ENCODE measurements at places on chromosomes 12 and 14.

- peak; percentile 72 for DNase-seq
Measured at GRCh38 chr14:64711039-64711438, 6.8 kb downstream of the PLEKHG3 start.

- no peak for DNase-seq
Measured at GRCh38 chr14:22623047-22623446, 21.1 kb downstream of the OR6J1 start.

- DNase-seq = no peak
Measured at GRCh38 chr12:195951-196350, 18.0 kb downstream of the SLC6A12 start.

DNA sequence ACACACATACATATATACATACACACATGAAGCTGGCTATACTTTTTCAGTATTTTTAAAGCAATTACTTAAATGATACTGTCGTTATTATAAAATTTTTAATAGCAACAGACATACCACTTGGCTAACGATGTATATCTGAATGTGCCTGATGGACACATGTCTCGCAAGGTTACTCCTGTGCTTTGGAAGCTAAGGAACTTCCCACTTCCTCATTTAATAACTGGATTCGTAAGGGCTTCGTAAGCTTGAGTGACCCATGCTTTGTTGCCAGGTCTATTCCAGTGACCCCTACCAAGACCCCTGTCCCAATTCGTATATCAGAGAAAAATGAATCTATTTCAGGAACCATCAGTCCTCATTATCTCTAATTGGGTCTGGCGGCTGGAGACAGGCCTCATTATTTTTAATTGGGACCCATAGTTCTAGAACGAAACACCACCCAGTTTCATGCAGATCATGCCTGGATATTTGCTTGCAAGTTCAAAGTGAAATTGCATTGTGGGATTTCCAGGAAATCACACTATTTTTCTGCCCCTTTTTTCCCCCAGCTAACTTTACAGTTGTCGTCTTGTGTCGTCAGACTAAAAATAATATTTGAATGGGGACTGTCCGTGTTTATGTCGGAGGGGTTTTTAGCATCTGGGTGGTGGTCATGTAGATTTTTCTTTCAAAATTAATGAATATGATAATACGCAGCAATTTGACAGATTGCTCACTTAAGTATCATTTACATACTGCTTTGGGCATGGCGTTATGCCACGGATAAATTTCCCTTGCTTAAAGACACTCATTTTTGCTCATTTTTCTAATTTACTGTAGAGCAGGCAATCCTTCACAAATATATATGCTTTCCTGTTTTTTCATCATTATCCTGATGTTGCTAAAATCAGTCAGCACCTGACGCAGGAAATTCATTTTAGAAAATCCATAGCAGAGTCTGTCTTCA, 17.1 kb upstream of the MYO1H start:
- DNase-seq = no peak

DNA sequence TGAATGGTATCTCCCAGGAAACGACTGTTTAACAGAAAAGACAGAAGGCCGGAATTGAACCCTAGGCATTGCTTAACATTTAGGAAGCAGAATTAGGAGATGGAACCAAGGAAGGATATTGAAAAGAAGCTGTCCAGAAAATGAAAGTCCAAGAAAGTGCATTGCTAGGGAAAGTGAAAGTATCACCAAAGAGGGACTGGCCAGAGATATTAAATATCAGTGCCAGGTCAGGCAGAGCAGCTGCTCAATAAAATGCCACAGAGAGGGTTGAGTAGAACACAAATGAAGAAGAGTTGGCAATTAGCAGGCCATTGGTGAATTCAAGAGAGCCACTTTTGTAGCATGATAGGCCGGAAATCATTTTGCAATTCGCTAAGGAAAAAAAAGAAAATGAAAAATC, 101.6 kb downstream of the CFAP54 start:
- no peak for DNase-seq

DNA sequence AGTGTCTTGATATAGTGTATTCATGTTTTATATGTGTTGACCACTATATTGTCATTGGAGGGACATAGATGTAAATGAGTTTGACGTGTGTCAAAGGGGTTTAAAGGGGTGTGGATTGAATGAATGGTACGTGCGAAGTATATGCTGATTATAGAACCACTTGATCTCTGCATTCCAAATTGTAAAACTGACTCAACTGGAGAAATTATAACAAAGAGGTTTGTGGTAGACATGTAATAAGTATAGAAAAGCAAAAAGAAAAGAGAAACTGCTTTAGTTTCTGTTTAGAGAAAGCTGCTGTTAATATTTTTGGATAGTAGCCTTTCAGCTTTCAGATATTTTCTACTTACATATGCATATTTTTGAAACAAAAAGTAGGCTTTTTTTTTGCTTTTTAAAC, 8.9 kb upstream of the MYRFL start:
- no peak for DNase-seq

GRCh38 chr12:10540776-10541205, 35.1 kb downstream of the EIF2S3B start:
- no peak for DNase-seq

DNA sequence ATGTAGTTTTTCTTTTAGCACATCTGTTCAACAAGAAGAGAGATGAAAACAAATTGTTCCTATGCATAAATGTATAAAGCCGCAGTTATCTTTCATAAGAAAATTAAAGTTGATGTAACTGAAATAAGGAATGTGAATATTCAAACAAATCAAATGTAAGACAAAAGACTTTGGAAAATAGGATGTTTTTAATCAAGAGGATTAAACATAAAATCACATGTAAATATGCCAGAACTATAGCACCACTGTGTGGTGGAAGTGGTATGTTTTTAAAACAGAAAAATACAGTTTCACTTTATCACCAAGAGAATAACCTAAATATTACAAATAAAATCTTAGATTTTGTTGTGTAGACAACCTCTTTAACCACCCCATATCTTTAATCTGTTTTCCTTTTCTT, 40.4 kb downstream of the CAPS2 start:
- DNase-seq = no peak

- no peak for DNase-seq
Measured at GRCh38 chr12:48946205-48946604, 11.1 kb downstream of the ARF3 start.

DNA sequence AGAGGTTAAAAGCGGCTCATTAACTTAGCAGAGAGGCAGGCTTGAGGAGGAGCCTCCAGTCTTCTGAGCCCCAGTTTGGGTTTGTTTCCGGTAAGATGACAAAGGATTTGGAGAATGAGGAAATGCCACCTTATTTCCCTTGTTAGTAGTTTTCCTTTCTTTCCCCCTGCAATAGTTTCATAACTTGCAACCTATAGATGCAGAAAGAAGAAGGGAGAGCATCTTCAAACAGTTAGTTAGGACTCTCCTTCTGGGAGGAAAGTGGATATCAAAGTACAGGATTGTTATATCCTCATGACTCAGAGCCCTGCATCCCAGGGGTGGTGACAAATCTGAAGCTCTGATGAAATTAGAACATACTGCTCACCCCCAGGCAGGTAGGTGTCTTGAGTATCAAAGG, 180.7 kb upstream of the SLC38A2 start:
- DNase-seq = no peak

DNA sequence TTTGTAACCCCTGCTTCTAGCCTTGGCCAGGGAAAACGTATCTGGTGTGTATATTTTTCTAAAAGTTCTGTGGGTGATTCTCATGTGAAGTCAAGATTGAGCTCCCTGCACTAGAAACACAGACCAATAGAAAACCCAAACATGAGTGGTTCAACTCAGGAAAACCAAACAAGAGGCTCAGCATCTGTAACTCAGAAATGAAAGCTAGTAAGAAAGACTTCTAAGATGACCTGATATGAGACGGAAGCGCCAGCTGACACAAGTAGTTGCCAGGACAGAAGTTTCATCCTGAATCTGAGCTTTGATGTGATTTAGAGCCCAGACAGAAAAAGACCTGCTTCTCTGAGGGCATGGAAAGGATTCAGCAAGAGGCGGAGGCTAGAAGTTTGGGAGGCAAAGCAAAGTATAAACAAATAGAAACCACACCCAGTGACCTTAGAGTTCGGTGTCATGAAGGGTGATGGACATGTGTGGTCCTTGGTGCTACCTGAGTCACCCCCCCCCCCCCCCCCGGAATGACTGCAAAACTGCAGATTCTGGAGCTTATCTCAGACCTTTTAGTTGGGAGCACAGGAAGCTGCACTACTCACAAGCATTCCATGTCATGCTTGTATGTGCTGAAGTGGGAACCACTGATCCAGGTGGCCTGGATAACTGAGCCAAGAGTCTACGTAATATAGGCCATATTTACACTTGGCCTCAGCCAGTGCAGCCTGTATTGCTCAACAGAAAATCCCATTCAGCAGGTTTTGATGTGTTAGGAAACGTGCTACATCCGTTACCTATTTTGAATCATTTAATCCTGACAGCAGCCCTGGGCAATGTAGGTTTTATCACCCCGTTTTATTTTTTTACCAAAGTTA, 191.3 kb downstream of the ANO6 start:
- DNase-seq = no peak

GRCh38 chr12:107369006-107369405, 275.7 kb upstream of the CRY1 start:
- DNase-seq = no peak

DNA sequence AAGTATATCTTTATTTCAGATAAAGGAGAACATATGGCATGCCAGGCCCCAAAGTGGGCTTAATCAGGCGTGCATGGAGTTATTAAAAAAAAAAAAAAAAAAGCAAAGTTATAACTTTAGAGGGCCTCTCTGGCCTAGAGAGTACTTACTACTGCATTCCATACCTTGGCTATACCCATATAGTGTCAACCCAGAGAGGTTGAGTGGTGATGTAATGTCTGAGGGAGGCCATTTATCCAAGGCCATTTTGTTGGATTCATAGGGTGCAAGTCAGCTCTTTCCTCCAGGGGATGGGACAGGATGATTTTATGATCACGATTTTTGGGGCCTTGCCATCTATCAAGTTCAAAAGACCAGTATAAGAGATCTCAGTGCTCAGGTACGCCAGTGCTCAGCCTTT, 66.4 kb downstream of the DCAF5 start:
- no peak for DNase-seq

GRCh38 chr12:88571543-88571942, 8.7 kb downstream of the KITLG start:
- no peak for DNase-seq
